ENCODE measurements at places on chromosomes 6 and 20. TPM values are rescaled to one million over a fixed set of nuclear protein-coding genes. Genes with fewer than 3 reads are reported as not detected.

GPR31 gene
- total RNA-seq: not detected

DNA sequence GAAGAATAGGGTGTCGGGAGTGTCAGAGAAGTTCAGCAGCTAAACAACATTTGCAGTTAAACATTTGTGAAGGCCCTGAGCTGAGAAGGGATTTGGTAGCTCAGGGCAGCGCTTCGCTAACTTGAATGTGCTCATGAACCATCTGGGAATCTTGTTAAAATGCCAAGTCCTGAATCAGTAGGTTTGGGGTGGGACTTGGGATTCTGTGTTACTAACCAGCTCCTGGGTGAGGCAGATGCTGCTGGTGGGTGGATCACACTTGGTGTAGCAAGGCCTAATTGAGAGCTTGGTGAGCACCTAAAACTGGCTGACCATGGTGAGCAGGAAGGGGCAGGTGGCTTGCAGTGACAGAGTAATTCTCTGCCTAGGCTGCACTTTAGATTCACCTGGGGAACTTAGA is 5.9 kb downstream of the PTPRA start:
- no peak for DNase-seq

DNA sequence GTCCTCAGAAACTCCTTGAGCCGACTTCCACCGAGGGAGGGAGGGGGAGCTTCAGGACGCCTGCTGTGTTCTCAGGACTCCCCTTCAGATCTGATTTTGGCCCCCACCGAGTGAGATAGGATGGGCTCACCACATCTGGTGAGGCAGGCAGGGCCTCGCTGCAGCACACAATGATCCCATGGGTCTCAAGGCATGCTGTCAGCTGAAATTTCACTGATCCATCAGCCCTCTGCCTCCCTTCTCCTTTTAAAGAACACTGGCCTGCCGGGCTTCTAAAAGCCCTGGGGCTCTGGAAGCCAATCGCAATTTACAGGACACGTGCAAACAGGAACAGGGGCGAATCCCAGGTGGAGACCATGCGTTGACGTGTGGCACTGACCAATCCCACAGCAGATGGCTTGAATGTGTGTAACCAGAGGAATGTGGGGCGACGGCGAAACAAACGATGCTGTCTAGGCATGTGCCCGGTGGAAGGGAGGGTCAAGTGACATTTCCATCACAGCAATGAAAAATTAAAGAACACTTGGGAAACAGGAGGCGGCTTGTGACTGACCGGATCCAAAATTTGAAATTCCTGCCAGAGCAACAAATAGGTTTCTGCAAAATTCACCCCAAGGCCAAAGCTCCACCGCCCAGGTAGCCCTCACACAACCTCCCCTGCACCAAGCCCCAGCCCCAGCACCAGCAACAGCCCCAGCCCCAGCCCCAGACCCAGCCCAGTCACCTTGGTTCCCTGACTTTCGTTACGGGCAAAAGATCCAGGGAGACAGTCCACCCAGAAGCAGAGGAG is 167.1 kb upstream of the ZNF337 start:
- DNase-seq: no peak

DNA sequence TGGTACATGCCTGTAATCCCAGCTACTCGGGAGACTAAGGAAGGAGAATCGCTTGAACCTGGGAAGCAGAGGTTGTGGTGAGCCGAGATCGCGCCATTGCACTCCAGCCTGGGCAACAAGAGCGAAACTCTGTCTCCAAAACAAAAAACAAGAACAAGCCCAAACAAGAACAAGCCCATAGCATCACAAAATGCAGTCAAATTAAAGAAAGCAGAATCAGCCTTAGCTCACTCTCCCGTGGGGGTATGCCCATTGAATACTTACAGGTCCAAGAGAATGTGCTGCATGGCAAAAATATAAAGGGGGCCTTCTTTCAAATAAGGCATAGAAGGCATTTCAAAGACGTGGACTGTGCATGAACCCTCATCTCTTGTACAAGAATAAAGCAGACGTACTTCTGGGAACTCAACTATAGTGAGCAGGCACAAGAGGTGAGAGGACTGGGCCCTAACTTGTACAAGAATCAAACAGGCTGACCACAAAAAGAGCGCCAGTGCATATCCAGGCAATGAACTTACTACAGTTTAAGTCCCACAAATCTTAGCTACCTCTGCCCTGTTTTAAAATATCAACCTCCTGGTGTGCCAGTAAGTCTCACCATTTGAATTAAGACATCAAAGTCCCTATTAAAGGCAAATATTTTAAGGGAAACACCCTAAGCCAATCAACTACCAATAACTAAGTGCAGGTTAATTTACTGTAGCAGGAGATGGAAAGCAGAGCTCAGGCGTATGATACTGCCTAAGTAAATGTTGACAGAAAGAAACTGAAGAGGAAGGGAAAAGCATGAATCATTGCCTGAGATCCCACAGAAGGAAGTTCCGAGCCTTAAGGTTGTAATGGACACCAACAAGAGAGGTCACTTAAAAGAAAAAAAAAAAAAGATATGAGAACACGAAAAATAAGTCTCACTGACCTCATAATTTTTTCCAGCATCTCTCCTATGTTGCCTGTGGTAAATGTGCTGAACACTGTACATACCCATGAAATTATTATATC is 37.4 kb downstream of the TOMM6 start:
- DNase-seq: peak; percentile 88

GRCh38 chr20:54082100-54082499 is 11.7 kb upstream of the BCAS1 start:
- no peak for DNase-seq

DNA sequence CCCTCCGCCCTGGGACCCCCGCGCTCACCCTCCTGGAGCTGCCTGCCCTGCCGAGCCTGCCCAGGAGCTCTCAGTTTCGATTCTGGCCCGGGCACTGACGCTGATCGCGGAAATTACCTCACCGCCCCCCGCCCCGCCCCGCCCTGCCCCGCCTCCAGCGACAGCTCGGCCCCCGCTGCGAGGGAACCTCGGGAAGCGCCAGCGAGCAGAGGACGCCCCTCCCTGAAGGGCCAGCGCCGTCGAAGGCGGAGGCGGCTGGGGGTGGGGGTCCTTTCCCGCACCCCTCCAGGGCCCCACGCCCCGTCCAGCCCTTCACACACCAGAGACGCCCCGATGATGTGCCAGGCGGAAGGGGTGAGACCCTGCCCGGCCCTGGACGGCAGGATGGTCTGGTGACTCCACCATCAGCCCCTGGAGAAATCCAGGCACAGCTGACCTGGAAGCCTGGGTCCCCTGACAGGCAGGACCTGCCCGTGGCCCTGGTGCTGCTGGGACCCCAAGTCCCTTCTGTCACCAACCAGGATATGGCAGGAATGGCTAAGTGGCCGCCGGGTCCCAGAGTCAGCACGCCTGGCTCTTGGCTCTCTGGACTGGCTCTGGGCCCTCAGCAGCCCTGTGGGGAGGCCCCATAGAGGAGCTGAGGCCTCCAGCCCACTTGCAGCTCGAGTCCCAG is at the start of gene HELZ2:
Gene HELZ2 (minus strand): TSS at position 84 of the 673 bp plus-strand sequence. CDS start 1,854 bp downstream, outside the sequence.
- peak; percentile 75 for DNase-seq

PI16 gene
- not detected for total RNA-seq

- DNase-seq: no peak
Measured at GRCh38 chr6:25254671-25255070, 24.5 kb upstream of the CARMIL1 start.

DNA sequence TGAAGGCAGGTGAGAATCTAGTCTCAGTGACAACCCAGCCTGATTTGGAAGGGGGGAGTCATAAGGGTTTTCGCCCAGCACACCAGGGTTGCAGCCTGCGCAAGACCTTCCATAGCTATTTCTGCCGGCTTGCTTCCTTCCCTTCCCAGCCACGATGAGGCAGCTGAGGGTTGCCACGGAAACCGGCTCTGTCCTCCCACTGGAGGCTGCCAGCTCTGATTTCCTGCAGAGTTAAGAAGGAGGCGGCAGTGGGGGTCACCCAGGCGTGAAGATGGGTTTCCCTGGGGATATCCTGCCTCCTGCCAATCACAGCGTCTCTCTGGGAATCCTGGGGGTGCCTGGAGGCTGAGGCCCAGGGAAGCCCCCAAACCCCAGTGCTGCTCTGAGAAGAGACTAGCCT is 23.1 kb upstream of the KCNB1 start:
- peak; percentile 64 for DNase-seq

EMILIN3 gene
- total RNA-seq: 0.09 TPM

GRCh38 chr20:1118004-1118335 is 432 bp upstream of the PSMF1 start:
- no peak for DNase-seq

DNA sequence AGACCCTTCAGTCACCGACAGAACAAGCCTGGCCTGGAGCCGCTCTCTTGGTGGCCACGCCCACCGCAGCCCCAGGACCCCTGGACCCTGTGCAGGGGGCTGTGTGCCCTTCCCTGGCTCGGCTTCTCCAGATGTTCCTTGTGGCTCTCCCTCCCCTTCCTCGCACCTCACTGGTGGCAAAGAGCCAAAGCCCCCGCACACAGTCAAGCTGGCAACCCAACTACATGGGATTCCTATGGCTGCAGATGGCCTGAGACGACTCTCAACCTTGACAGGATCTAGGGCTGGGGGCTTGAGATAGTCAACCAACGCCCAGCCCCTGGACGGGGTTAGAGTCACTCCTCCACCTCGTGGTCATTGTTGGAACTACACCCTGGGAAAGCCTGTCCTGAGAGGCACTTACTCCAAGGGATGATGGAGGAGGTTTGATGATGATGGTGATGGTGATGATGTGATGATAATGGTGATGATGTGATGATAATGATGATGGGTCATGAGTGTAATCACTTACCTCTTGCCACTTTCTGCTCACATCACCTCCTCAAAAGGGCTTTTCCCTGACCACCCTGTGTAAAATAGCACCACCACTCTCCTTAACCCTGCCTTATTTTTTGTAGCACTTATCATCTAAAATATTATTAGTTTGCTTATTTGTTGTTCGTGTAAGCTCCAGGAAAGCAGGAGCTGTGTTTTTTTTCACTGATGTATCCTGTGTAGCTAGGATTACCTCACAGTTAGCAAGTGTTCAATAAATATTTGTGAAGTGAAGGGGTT is 278.4 kb downstream of the LRFN2 start:
- DNase-seq: peak; percentile 69

OPN5 gene
- total RNA-seq: not detected

GRCh38 chr20:821046-821730 is 12.3 kb upstream of the FAM110A start:
- no peak for DNase-seq

- DNase-seq: peak; percentile 58
Measured at GRCh38 chr20:53890443-53891305, 179.7 kb downstream of the BCAS1 start.

GRCh38 chr20:36851490-36851889 is 24.4 kb upstream of the TLDC2 start:
- no peak for DNase-seq

DNA sequence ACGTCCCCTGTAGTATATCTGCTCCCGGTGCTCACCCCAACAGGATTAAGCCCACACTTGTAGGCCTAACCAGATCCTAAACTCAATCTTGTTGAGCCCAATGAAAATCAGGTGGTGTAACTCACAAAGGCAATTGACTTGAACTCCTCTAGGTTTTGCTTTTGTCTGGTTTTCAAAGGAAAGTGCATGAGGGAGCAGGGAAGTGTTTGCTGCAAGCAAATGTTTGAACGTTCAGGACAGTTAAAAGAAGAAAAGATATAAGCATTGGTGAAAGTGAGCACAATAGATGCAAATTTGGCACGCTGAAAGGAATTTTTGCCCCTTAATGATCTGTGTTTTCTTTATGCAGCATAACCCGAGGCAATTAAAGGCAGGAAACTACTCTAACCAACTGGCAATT is 212.6 kb downstream of the PLCB1 start:
- no peak for DNase-seq

GRCh38 chr6:78962448-78962847 is 95.1 kb downstream of the IRAK1BP1 start:
- DNase-seq: no peak

CRISP2 gene
- not detected for total RNA-seq

GRCh38 chr20:57103146-57103800 is 163.2 kb downstream of the BMP7 start:
- no peak for DNase-seq

SGK1 gene
- total RNA-seq: 111 TPM

DNA sequence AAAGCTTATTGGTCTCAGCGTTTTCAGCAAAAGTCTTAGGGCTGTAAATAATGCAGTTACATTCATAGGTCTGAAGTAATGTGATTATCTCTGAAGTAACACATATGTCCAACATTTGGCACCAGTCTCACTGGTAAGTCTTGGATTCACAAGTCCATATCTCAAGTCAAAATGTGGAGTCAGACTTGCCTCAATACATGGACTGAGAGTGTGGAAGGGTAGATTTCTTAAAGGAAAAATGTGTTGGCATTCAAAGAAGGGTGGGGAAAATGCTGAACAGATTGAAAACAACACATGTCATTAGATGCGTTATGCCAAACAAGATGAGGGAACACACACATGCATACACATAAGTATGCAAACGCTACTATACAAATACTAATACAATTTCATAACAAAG is 989.0 kb upstream of the MANEA start:
- no peak for DNase-seq

GRCh38 chr6:83047065-83047754 is 18.4 kb downstream of the UBE3D start:
- no peak for DNase-seq

GRCh38 chr6:169868458-169868857 is 117.0 kb downstream of the ERMARD start:
- peak; percentile 61 for DNase-seq

GRCh38 chr20:50428097-50428828 is 81.9 kb upstream of the PTPN1 start:
- no peak for DNase-seq

DNA sequence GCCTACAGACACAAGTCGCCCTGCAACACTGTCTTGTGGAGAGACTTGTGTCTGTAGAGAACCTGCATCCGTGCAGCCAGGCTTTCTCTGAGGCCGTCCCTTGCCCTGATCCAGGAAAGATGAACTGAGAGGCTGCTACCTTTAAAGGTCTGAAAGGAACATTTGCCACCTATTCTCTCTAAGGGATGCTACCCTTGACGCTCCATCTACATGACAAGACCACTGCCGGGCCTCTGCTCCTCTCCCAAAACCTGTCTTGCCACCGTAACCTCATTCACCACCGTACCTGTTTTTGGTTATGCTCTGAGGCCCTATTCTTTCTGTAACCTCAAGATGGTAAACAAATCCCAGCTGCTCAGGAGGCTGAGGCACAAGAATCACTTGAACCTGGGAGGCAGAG is 73.9 kb downstream of the FOXF2 start:
- DNase-seq: no peak

DNA sequence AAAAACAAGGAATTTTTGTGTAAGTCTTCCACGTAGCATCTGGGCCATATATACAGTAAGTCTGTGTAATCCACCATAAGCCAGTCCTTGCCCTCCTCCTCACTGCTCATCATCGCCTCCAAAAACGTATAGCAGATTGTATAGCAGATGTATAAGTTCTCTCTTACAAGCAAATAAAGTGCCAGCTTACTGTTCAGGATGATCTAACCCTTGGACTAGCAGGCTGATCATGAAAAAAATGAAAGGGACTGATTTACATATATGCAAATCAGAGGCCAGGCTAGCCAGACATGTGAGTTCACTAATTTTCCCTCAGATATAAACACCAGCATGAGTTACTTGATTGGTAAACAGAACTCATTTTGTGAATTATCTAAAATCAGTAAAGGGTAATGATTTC is 171.5 kb downstream of the LY86 start:
- no peak for DNase-seq

- DNase-seq: no peak
Measured at GRCh38 chr20:45153752-45154151, 20.9 kb upstream of the PI3 start.

- no peak for DNase-seq
Measured at GRCh38 chr6:43200541-43200940, 18.5 kb downstream of the CUL9 start.

TRAPPC3L gene
- total RNA-seq: 0.17 TPM

Measured in dermis blood vessel endothelial cell (primary cell).